NT2/D1 (cell line): ENCODE measurements at places on chromosomes 2 and 18.

DNA sequence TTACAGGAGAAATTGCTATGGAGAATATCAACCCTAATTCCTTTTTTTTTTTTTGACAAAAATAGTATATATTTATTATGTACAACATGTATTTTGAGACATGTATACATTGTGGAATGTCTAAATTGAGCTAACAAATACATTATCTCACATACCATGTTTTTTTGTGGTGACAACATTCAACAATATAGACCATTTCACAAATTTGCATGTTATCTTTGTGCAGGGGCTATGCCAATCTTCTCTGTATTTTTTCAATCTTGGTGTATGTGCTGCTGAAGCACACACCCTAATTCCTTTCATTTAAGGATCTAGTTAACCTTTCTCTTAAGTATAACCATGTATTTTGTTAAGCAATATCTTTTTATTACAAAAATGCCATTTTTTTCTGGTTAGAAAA, 13.2 kb downstream of the SLC39A10 start:
- no peak for DNase-seq

GRCh38 chr2:165002638-165003037, 47.3 kb upstream of the SLC38A11 start:
- no peak for DNase-seq

- no peak for DNase-seq
These were observed 2.2 kb downstream of the STAMBP start for GRCh38 chr2:73830871-73831401.

GRCh38 chr2:236021499-236022057, 146.6 kb downstream of the GBX2 start:
- no peak for DNase-seq

- DNase-seq, result no peak
These were observed 11.5 kb downstream of the GNLY start for GRCh38 chr2:85705680-85706039.

GRCh38 chr2:67528320-67528719, 131.2 kb downstream of the ETAA1 start:
- no peak for DNase-seq

DNA sequence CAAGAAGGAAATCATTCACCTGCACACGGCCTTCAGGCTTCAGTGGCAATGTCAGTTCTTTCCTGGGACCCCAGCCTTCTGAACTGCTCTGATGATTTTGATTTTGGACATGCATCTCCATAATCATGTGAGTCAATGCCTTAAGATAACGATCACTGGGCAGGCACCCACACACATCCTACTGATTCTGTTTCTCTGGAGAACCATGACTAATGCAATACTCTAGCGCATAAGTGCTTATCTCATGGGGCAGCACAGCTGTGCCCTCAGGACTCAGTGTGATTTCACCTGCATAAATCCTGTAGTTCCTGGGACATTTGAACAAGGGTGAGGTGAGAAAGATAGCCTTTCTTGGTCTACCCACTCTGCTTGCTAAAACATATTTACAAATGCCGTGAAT, 144.6 kb downstream of the AKAIN1 start:
- DNase-seq, result no peak

DNA sequence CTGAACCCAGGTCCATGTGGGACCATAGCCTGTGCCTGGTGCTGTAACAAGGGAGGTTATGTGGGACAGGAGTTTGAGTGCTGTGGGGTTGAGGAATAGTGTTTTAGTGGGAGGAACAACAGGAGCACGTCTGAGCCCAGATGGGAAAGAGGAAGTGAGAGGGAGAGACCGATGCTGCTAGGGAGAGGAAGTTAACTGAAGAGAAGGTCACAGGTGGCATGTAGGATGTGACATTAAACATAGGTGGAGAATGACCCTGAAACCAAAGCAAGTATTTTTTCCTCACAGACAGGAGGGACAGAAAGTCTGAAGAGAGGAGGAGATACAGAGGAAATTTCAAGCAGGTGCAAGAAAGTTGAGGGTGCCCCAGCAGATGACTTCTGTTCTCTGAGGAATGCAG, 87.8 kb downstream of the ACOXL start:
- no peak for DNase-seq

DNA sequence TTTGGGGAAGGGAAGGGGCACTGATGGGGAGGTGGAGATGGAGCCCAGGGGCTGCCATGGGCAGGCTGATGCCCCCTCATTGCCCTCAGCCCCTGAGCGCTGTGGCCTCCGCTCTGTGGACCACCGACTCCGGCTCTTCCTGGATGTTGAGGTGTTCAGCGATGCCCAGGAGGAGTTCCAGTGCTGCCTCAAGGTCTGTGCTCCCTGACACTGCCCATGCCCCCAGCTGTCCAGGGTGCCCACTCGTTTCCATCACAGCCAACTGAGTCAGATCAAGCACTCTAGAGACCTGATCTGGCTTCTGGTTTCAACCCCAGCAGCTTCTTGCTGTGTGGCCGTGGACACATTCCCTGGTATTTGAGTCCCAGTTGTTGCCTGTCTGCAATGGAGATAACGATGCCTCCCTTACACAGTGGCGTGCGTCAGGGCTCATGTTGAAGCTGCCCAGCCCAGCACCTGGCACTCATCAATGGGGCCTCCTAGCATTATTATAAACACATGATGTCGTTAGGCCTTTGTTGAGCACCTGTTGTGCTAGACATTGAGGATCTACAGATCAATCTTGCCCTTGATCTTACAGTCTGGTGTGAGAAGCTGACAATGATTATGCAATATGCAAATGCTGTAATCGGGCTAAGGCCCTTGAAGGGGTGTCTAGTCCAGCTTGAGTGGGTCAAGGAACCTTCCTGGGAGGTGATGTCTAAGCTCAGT, 14.4 kb downstream of the STK11IP start:
- DNase-seq, result no peak

DNA sequence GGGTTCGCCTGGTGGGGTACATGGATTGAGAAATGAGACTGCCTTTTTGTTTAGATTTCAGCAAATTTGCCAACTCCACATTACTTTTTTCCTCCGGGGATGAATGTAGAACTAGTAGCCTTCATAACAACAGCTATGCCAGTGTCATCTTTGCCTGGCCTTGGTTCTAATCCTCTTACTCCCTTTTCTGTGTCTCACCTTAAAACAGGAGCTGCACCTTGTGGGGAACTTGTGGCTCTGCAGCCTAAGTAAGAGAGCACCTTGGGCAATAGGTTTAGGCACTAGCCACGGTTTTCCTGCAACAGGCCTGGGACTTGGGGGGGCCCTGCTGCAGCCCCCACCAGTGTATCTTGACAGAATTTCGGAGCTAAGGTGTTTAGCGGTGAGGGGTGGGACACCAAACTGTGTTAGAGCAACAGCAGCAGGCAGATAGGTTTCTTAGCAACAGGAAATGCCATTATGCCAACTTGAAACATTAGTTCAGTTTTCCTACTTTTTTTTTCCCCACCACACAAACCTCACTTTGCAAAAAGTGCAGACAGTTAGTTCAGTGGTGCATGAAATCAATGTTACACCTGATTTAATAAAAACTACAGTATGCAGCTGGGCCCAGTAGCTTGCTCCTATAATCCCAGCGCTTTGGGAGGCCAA, 173.7 kb downstream of the PRKCE start:
- no peak for DNase-seq

GRCh38 chr18:28804512-28805202, 627.7 kb upstream of the CDH2 start:
- no peak for DNase-seq

GRCh38 chr2:180240774-180241173, 233.7 kb upstream of the CWC22 start:
- no peak for DNase-seq

- DNase-seq, result no peak
These were observed 204.8 kb downstream of the SETBP1 start for GRCh38 chr18:44885507-44885906.

- DNase-seq, result no peak
These were observed 129.1 kb downstream of the NRP2 start for GRCh38 chr2:205811387-205811786.

GRCh38 chr2:216560838-216561270, 62.2 kb downstream of the RPL37A start:
- DNase-seq, result no peak

GRCh38 chr2:133271105-133271504, 297.2 kb downstream of the NCKAP5 start:
- no peak for DNase-seq

GRCh38 chr2:235773188-235773928, 279.5 kb downstream of the AGAP1 start:
- DNase-seq, result no peak

DNA sequence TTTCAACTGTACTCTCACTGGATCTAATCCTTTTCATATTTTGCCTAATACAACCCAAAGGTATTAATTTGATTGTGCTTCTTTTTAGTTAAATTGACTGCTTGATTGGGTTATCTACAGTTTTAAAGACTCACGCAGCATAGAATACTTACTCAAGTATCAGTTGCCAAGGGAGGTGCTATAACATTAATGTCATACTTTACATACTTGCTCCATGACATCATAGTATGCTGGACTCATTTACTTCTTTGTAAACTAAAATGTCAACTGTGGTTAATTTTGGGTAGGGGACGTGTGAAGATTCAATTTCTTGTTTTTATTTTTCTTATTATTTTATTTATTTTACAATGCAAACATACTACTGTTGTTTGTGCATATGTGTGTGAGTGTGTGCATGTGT, 716.2 kb upstream of the VRK2 start:
- DNase-seq, result no peak

GRCh38 chr2:152189622-152190495, 14.3 kb upstream of the STAM2 start:
- DNase-seq, result no peak

- DNase-seq, result no peak
These were observed 194.1 kb downstream of the SMAD7 start for GRCh38 chr18:48756511-48757226.

- peak; percentile 33 for DNase-seq
These were observed 25.9 kb downstream of the CD8A start for GRCh38 chr2:86764661-86765309.

DNA sequence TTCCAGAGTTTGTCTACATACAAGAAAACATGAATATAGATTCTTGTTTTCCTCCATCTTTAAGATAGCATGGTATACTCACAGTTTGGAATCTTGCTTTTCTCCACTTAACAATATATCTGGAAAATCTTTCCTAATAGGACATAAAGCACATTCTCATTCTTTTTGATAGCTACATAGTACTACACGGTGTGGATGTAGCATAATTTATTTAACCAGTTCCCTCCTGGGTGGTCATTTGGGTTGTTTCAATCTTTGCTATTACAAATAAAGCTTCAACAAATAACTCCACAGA, 19.7 kb downstream of the MXD1 start:
- DNase-seq, result no peak

- DNase-seq, result no peak
These were observed 504.2 kb downstream of the EIPR1 start for GRCh38 chr2:2873450-2873811.
